Esophagus muscularis mucosa (tissue), 4 donors: ENCODE measurements at places on chromosomes 2 and 18. TPM values are rescaled to one million over a fixed set of nuclear protein-coding genes. Genes with fewer than 3 reads are reported as not detected.

- no peak for DNase-seq
Measured at GRCh38 chr18:61605376-61606067, 272.3 kb downstream of the CDH20 start.

Gene GPBAR1
- total RNA-seq, result 4.5 TPM

Gene CNDP1
- not detected for total RNA-seq

- DNase-seq, result no peak
Measured at GRCh38 chr18:49096021-49096420, 145.3 kb upstream of the SMAD7 start.

Gene NOTO
- total RNA-seq, result not detected

DNA sequence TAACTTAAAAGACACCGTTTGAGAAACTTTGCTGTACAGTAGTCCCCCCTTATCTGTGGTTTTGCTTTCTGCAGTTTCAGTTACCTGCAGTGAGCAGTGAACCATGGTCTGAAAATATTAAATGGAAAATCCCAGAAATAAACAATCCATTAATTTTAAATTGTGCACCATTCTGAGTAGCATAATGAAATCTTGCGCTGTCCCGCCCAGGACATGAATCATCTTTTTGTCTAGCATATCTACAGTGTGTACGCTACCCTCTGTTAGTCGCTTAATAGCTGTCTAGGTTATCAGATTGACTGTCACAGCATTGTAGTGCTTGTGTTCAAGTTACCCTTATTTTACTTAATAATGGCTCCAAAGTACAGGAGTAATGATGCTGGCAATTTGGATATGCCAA is 6.1 kb downstream of the ARPC2 start:
- DNase-seq, result no peak

- DNase-seq, result no peak
Measured at GRCh38 chr2:218896501-218897393, 16.1 kb downstream of the WNT10A start.

- no peak for DNase-seq
Measured at GRCh38 chr2:107197594-107198294, 311.8 kb upstream of the ST6GAL2 start.

- DNase-seq, result no peak
Measured at GRCh38 chr2:32910883-32911598, 35.7 kb upstream of the LTBP1 start.

Gene TMEM214
- 26.7 TPM for total RNA-seq

DNA sequence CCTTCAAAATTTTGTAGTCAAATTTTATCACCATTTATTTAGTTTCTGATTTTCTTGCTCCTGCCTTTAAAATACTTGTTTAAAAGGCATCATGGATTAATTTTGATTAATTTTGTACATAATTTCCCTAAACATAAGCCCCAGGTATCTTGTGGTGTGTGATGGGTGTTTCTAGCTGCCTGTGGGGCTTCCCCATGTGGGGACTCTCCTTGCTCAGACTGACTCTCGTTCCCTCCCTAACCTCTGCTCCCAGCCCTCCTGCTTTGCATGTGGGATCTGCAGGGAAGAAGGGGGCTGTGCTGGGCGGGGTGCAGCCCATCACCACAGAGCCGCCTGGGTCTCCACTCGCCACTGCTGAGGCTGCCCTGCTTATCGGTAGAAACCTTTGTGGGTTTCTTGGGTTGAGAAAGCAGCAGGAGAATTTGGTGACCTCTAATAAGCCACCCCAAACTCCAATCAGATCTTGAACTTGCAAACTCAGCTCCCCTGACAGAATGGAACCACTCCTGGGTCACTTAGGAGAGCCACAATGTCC is 72.5 kb downstream of the MRPS9 start:
- no peak for DNase-seq

DNA sequence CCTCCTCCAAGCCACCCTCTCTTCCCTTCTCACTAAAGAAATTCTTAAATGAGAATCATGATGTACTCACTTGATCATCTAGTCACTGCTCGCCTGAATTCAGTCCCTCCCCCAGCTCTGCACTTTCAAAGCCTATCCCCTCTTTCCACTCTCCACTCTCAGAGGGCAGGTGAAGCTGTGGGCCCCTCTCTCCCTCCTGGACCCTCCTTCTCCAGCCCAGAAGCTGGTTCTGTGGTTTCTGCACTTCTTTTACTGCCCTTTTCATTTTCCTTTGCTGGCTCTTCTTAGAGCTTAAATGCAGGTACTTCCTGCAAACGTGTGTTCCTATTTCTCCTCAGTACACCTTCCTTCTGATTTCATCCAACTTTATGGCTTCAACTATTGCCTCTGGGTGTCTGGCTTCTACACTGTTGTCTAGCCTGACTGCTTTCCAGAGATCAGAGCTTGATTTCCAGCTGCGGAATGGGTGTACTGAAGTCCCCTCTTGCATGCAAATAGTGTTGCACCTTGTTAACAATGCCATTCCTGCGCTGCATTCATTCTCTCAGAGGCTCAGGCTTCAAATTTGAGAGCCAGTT is 15.3 kb upstream of the TXNDC2 start:
- no peak for DNase-seq

DNA sequence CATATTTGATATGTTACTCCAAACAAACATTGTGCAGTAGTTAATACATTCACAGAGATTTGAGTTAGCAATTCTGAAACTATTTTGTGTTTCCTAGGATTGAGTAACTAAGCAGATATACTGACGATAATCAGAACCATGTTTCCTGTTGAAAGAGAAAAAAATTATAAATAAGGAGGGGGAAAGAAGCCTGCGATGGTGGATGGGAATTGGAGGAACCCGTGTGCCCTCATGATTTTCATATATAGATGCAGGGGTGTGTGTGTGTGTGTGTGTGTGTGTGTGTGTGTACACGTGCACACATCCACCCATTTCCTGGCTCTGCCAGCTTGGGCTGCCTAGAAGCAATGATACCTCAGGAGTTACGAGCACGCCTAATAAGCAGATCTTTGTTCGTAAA is 56.9 kb downstream of the LPIN2 start:
- no peak for DNase-seq

Gene CABYR
- total RNA-seq, result 1.8 TPM

GRCh38 chr2:202307690-202308089 is 42.1 kb downstream of the NOP58 start:
- peak; percentile 55 for DNase-seq

GRCh38 chr18:29465526-29465925 is 1288.6 kb upstream of the CDH2 start:
- DNase-seq, result no peak

Gene NOSTRIN
- 10.9 TPM for total RNA-seq

- no peak for DNase-seq
Measured at GRCh38 chr2:101476605-101477208, 1.8 kb upstream of the RFX8 start.

- DNase-seq, result no peak
Measured at GRCh38 chr2:217158928-217159327, 299.1 kb upstream of the TNP1 start.

Gene IGFBP2
- total RNA-seq, result 365 TPM

DNA sequence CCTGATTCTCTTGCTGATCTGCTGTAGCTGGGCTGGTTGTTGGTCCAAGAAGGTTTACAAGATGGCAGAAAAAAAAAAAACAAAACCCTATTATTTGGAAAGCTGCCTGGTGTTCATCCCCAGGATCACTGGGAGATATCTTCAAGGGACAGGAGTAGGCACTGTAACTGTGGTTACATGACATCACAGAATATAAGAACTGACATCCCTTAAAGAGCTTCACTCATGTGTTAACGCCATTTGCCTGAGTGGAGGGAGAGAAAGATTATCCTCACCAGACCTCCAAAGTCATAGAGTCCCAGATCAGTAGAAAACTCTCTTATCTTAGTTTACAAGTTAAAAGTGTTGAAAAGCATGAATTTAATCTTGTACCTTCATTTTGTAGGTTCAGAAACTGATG is 95.3 kb upstream of the BZW1 start:
- no peak for DNase-seq

Gene FAP
- 15.4 TPM for total RNA-seq

Gene ZNF513
- 14.5 TPM for total RNA-seq

GRCh38 chr2:149021761-149022160 is 16.7 kb upstream of the LYPD6B start:
- peak; percentile 89 for DNase-seq

DNA sequence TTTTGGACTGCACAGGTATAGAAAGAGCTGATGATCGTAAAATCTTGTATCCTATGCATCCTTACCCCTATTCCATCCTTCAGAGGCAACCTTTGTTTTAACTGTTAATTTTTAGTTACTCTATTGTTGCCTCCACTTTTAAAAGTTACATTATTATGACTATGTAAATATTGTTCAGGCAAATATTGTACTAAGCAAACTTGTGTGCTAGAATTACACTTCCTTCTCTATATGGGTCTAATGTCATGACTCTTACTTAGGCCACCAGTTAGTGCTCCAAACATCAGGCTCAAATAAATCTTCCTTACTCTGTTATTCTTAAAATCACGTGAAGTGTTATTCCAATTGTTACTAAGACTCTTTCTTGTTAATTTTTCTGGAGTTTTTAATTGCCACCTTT is 47.4 kb upstream of the EMILIN2 start:
- DNase-seq, result no peak

Gene HNMT
- total RNA-seq, result 25.5 TPM

- DNase-seq, result no peak
Measured at GRCh38 chr2:225937625-225938187, 538.2 kb downstream of the NYAP2 start.

Gene DCDC2C
- total RNA-seq, result not detected

- no peak for DNase-seq
Measured at GRCh38 chr2:20818820-20819219, 4.1 kb downstream of the LDAH start.

- no peak for DNase-seq
Measured at GRCh38 chr2:195709901-195710806, 53.1 kb downstream of the SLC39A10 start.

GRCh38 chr18:76134628-76135027 is 360.4 kb downstream of the ZNF516 start:
- DNase-seq, result no peak

- no peak for DNase-seq
Measured at GRCh38 chr18:78309924-78310323, 669.7 kb upstream of the SALL3 start.

DNA sequence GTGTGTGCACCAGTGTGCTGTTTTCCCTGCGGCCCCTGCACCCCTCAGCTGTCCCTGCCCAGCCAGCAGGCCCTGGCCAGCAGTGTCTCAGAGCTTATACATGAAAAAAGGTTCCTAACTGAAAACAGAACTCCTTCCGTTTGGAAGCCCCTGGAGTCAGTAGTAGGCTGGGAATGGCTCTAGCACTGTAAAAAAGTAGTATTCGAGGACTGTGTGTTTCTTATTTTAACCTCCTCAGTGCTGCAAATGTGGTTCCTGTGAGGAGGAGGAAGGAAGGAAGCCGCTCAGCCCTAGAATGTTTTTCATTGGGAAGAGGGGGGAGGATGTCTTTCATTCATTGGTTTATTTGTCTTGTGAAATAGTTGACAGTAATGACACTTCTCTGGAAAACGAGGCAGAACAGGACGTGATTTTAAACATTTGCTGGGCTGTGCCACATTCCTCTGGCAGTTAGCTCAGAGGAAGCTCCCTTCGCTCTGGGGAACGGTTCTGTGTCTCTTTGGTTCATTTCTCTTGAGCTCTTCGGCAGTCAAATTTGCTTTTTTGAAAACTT is 103.5 kb downstream of the SPTBN1 start:
- DNase-seq, result no peak

Gene ACTG2
- total RNA-seq, result 8,538 TPM

Gene TDRD15
- not detected for total RNA-seq

DNA sequence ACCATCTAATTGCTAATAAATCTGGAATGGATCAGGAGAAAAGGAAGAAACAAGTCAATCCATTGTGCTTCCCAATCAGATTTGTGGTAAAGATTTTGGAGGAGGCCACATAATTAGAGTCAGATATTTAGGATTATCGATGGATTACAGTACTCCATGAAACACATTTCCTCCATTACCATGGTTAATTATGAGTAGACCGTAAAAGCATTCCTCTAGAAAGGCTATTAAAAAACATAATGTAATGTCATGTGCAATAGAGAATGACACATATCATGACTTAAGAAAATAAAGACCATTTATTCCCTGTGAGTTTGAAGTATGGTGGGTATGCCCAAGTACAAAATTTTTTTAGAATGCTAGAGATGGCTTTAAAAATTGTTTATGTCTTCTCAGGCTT is 96.1 kb downstream of the ITGA4 start:
- no peak for DNase-seq
